ENCODE measurements at places on chromosomes 6 and 20. TPM values are rescaled to one million over a fixed set of nuclear protein-coding genes. Genes with fewer than 3 reads are reported as not detected.
A peak's percentile ranks its signal among the peaks of the same experiment; 100 is the strongest.

GRCh38 chr20:57666106-57666833 is 43.5 kb downstream of the PMEPA1 start:
- no peak for DNase-seq

TSPO2 gene
- total RNA-seq, result not detected

GRCh38 chr6:88301888-88302768 is 136.0 kb upstream of the CNR1 start:
- DNase-seq, result no peak

DNA sequence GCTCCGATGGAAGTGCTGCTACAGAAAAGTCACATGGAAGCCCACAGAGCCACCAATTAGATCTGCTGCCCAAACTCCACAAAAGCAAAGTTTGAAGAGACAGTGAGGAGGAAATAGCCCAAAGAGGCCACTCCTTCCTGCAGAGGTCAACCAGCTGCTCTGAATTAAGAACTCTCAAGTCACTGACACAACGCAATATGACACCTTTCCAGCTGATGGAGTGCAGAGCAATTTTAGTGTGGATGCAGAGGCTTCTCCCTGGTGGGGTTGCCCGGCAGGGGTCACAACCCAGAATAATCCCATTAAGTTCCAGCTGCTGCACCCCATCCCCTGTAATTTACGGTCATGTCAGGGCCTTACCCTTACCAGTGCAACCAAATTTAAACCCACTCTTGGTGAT is 361.9 kb upstream of the JARID2 start:
- no peak for DNase-seq

DNA sequence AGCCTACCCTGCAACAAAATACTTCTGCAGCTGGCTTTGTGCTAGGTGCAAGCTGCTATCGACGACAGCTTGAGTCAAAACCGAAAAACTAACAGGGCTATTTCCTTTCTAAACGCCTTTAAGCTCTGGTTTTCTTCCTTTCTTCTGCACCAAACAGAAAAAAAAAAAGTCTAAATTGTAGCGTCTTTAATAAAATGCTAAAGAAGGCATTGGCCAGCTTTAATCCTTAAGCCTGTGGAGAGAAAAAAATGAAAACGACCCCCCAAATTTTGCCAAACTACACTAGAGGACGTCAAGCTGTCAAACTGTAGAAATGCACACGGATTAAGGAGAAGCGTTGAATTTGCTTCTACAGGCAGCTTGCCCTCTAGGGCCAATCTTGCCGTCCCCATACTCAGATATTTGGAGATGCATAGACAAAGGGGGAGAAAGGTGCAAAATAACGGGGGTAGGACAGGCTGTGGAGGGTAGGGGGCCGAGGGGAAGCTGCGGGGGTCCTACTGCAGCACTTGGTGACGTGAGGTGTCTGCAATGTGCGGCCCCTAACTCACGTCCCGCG is 1.4 kb upstream of the NRN1 start:
- no peak for DNase-seq

DNA sequence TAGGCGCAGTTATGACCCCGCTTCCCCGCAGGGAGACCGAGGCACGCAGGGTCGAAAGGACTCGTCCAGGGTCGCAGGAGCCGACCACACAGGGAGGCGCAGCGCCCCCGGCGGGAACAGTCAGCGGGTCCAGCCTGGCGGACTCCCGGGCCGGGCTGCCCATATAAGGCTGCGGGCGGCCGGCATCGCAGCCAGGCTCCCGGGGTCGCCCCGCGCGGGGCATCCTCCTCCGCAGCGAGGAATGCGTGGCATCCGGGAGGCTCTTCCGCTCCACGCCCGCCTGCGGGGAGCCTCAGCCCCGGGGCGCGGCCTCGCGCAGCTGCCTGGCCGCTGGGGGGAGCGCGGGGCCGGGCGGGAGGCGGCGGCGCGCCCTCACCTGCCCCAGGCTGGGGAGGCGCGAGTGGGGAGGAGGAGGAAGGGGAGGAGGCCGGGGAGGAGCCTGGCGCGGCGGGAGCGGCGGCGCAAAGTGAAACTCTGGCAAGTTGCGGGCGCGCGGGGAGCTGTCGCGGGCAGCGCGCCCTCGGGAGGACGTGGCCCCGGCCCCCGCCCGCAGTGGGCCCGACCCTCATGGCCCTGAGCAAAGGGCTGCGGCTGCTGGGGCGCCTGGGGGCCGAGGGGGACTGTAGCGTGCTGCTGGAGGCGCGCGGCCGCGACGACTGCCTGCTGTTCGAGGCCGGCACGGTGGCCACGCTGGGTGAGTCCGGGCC is at the start of gene SYNJ2:
TSS of gene SYNJ2 (plus strand) at position 469 of the 707 bp plus-strand sequence. CDS start at position 568, 99 bp downstream.
- peak; percentile 94 for DNase-seq

LRRC1 gene
- 6.2 TPM for total RNA-seq

RBBP9 gene
- total RNA-seq, result 16.9 TPM
